A673 (cell line): ENCODE measurements at places on chromosomes 5 and 9.

GRCh38 chr5:65120371-65120967 is 351.7 kb downstream of the CWC27 start:
- DNase-seq: no peak

GRCh38 chr9:128162215-128163026 is 2.4 kb downstream of the BBLN start:
- no peak for DNase-seq

GRCh38 chr5:132622608-132623007 is 35.4 kb upstream of the IL13 start:
- DNase-seq: no peak

DNA sequence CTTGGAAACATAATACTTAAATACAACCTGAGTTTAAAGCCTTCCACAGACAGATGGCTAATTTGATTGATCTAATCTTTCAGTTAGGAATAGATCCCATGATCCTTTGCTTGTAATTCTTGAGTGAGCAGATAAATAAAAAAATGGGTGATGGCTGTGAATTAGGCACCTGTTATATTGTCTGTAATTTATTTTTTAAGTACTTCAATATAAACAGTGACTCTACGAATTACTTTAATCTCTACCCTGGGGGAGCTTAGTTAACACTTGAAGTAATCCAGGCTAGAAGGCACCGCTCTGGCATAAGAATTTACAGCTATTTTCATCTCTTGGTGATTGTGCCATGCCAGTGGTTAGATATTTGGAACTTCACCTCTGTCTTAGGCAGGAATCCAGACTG is 9.0 kb downstream of the EGFLAM start:
- no peak for DNase-seq

DNA sequence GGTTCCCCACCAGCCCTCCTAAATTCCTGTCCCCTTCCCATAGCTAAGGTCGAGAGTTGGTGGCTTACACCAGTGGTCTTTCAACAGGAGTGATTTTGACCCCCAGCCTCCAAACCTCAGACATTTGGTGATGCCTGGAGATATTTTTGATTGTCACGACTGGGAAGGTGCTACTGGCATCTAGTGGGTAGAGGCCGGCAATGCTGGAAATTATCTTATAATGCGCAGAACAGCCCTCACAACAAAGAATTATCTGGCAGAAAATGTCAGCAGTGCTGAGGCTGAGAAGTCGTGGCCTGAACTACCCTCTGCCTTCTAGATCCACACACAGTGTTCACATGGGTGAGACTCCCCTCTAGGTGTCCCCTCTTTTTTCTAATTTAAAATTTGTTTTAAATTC is 69.6 kb downstream of the IL31RA start:
- peak; percentile 14 for DNase-seq

- DNase-seq: no peak
Observed at GRCh38 chr5:60494635-60495034, 205.3 kb downstream of the DEPDC1B start.

DNA sequence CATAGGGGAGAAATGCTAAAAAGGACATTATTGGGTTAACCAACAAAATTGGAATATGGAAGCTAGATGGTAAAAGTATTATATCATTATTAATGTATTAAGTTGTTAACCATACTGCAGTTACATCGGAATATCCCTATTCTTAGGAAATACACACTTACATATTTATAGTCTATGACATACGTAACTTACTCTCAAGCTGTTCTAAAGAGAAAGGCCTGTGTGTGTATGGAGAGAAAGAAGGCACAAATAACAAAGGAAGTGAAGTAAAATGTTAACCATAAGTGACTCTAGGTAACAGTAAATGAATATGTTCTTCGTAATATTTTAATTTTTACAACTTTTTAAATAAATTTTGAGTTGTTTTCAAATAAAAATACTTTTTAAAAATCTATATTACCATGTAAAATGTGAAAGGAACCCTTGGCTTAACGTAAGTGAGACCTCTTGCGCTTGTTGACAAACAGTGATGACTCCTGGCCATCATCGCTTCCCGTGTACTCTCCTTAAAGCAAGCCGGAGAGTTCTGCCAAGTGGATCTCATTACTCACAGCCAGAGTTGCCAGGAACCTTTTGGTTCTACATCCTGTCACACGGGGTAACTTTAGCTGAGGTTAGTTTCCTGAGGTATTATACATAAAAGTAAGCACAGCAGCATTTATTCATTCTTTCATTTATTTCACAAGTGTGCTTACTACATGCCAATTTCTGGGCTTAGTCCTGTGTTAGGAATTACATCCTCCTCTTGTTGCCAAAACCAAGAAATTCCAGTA is 165.4 kb downstream of the EPB41L4A start:
- DNase-seq: no peak

DNA sequence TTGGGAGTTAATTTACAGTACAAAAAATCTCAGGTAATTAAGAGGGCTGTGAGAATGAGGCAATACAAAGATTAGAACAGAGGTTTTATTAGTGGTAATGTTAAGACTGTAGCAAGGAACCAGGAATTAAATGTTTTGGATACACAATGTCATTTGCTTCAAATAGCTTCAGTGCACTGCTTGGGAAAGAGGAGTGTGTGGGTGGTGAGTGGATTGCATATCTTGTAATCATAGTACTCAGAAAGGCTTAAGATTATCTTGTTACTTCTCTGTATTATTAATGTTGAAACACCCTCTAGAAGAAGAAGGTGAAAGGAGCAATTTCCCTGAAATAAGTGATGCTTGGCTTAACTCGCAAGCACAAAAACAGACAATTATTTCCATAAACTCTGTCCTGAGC is 21.0 kb upstream of the TBCA start:
- no peak for DNase-seq

DNA sequence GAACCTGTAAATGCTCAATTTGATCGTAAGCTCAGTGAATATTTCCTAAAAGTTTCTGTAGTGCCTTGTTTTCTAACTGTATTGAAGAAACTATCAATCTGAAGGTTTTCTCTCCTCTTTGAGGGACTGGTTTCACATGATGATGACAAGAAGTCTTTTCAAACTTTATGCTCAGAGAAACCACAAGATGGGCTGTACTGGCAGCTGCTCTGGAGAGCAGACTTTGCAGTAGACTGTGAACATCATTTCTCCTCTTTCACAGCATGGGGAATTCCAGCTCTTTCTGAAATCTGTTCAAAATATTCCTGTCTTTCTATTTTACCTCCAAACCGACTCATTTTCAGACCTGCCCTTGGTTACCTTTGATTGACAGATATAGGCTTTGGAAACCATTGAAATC is 194.4 kb downstream of the IZUMO3 start:
- DNase-seq: no peak

GRCh38 chr9:131727795-131728545 is 11.9 kb downstream of the RAPGEF1 start:
- DNase-seq: no peak

- peak; percentile 3 for DNase-seq
Observed at GRCh38 chr9:84851935-84852585, 182.5 kb downstream of the NTRK2 start.

DNA sequence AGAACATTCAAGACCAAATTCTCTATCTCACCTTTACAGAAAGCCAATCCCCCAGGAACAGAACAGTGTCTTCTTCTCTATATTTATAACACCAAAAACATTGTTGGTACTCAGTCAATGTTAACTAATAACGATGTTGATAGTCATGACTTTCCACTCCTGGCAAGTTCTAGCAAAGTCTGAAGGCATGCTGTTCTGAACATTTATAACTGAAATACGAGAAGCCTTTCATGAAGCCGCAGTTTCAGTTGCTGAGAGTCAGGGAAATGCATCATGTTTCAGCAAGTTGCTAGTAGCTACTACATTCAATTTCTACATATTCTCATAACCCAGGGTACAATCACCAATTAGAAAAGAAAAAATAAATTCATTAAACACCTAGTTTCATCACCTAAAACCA is 301.4 kb downstream of the PDE4D start:
- DNase-seq: no peak

GRCh38 chr5:111255169-111255568 is 31.0 kb downstream of the CAMK4 start:
- DNase-seq: no peak

- DNase-seq: no peak
Observed at GRCh38 chr5:72478684-72479083, 28.5 kb downstream of the ZNF366 start.

DNA sequence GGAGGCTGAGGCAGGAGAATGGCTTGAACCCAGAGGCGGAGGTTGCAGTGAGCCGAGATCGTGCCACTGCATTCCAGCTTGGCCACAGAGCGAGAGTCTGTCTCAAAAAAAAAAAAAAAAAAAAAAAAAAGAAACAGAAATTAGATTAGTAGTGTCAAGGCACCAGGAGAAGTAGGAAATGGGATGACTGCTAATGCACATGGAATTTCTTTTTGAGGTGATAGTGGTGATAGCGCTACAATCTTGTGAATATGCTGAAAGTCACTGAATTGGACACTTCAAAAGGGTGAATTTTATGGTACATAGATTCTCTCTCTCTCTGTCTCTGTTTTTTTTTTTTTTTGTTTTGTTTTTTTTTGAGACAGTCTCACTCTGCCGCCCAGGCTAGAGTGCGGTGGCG is 42.1 kb upstream of the SUB1 start:
- no peak for DNase-seq

DNA sequence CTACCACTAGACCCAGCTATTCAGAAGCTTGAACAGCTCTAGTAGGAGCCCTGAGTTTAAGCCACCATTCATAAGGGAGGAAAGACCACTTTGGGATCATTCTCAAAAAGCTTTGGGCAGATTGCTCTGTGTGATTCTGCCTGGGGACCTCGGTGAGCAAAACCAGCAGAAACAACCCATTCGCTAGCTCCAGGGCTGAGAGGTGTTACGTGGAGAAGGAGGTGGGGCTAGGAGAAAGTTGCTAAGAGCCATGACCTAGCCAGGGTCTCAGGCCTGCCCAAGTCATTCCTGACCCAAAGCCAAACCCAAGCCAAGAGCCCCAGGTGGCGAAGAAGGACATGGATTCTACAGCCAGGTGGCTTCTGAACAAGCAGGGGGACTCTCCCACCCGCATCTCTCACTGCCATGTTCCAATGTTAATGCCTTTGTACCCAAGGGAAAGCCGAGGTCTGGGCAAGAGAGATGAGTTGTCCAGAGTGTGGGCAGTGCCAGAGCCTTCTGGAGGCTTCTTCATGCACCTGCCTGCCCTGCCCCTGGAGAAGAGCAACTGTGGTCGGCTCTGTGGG is 4.0 kb upstream of the BARHL1 start:
- no peak for DNase-seq

DNA sequence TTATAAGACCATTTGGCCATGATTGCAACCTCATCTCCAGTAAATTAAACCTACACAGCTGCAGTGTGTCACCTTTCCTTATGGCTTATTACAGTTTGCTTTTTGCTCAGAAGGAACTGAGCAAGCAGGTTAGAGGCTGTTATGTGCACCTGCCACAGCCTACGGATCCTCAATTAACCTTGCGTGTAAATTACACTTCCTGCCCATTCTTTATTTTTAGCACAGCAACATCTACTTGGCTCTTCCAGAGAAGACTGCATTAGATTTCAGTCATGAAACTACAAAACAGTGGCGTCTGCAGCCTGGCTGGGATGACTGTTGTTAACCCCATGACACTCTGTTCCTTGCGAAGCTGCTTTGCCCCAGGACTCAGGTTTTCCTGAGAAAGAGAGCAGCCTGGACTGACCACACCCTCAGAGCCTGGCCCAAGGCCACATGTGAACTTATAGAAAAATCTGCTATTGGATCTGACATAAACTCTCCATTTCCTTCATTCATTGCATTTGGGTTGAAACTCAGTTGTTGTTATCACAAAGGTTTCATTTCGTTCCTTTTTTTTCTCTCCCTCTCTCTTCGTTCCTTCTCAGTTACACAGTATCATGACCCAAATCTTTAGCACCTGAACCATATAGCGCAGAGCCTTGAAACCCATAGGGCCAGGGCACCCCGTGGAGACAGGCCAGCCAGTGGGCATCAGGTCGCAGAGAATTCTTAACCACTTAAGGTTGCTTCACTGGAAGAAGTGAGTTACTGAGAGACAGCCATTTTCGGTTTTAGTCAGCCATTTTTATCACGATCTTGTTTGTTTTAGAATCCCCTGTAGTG is 138.6 kb downstream of the PALM2AKAP2 start:
- no peak for DNase-seq

- no peak for DNase-seq
Observed at GRCh38 chr9:96056226-96056625, 180.7 kb downstream of the ERCC6L2 start.

- no peak for DNase-seq
Observed at GRCh38 chr5:168525856-168526255, 3.2 kb upstream of the FBLL1 start.

GRCh38 chr5:132418881-132419280 is 49.4 kb downstream of the SLC22A5 start:
- no peak for DNase-seq

GRCh38 chr5:168831383-168831782 is 252.2 kb upstream of the PANK3 start:
- DNase-seq: no peak

- DNase-seq: no peak
Observed at GRCh38 chr5:56012281-56012963, 17.7 kb upstream of the IL6ST start.

- no peak for DNase-seq
Observed at GRCh38 chr9:95649801-95650213, 133.0 kb upstream of the PTCH1 start.

DNA sequence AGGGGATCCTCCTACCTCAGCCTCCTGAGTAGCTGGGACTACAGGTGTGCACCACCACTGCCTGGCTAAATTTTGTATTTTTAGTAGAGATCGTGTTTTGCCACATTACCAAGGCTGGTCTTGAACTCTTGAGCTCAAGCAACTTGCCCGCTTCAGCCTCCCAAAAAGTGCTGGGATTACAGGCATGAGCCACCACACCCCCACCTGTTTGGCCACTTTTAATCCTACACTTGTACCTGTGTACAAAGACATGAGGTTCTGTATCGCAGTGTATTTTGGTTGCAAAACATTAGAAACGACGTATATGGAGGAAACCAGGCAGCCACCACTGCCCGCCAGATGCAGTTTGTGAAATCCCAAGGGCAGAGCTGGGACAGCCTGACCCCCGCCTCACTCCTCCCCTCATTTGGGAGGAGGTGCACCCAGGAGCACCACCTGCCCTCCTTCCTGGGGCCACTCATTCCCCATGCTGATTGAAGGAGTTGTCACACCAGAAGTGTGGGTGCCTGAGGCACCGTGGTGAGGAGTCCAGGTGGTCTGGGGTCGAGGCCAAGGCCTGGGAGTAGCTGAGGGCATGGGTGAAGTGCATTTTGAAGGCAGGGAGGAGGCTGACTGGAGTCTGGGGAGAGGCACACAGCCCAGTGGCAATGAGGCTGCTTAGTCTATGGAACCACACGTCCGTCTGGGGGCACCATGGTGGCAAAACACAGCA is 39.3 kb upstream of the OLFM1 start:
- DNase-seq: no peak

DNA sequence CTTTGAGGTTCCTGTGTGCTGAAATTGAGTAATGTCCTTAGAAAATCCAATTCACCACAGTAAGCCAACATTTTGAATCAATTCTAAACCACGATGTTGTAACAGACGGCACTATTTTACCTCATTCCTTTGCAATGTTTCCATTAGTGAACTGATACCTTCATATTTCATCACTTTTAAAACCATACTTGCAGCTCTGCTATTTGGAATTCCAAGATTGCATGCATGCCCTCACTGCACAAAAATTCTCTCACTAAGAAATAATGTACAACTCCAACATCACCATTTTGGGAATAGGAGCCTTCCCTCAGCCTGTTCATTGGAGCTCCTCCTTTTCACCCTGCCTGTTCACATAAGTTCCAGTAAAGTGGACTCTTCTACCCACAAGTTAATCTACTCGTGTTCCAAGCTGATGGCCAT is 74.8 kb upstream of the TGFBR1 start:
- DNase-seq: no peak
